CD4-positive, alpha-beta T cell treated with Interleukin-21 for 1 hour (primary cell): ENCODE measurements at places on chromosomes 6 and 20.
A peak's percentile ranks its signal among the peaks of the same experiment; 100 is the strongest.

GRCh38 chr6:166104107-166104506, 63.5 kb downstream of the TBXT start:
- DNase-seq: no peak

DNA sequence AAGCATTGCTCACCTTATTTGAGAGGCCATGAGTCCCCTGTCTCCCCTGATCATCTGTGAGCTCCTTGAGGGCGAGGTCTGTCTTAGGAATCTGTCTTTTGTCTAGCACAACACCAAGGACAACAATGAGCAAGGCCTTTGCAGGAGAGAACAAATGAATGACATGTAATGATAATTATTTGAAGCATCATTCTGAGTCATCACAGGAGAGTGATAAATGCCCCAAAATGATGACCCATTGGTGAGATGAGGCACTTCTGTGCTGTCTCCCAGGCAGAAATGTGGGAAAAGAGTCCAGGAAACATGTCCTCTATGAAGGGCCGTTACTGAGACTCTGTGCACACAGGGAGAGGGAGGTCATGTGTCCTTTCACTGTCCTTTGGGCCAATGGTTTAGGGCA, 105.2 kb upstream of the LRFN2 start:
- DNase-seq: no peak

DNA sequence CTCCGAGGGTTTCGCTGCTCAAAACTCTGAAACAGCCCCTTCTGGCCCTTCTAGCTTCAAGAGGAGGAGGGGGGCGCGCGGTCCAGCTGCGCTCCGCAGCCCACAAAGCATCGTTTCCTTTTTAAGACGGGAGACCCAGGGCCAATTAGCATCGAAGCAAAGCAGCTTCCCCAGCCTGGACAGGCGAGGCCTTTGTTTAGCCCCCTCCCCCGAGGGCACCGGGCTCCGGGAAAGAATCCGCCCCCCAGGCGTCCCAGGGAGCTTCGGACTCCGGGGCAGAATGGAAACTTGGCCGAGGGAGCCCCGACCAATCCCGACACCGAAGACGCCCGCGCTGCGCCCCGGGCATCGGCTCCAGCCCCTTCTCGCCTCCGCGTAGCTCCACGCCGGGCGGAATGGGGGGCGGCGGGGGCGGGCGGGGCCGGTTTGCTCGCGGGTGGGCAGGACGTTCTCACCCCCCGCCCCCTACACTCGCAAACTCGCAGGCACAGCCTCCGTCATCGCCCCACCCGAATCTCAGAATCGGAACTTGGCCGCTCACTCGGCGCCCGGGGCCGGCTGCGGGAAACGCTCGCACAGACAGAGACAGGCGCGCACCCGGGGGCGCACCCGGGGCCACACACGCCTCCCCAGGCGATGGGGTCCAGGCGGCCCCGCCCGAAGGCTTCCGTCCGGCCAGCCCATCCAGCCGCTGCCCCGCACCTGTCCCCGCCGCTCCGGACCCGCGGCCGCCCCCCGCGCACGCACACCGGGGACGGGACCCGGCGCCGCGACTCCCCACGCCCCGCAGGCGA, 628 bp downstream of the NKAIN4 start:
- no peak for DNase-seq

DNA sequence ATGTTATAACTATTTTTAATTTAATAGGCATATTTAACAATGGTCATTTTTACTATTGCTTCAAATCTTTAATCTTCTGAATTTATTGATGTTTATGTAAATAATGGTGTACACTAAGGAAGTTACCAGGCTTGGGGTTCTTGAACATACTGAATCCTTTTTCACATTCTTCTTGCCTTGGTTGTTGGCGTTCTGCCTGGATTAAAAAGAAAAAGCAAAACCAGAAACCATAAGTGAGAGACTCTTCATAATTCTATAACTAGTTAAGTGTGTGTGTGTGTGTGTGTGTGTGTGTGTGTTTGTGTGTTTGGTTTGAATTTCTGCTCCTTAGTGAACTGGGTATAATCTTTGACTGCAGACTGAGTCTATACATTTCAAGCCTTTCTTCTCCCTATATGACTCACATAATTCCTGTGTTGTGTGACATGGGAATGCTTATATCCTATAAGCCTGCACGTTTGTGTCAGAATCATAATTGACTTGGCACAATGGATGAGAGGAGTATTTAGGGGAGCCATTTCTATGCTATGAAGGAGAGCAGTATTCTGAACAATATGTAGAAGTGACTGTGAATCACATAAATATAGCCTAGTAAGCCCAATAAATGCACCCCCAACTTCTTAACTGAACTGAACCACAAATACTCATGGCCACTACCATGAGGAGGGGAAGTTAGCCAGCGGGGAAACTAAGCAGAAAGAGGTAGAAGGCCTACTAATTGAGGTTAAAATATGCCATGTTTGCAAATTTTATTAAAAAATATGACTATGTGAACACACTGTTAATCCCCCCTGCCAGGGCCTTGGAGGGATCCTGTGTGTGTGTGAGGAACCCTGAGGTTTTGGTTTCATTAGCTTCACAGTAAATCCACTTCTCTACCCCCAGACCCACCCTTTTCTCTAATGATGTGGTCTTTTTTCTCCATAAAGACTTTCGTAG, 425.5 kb downstream of the BCKDHB start:
- DNase-seq: no peak

DNA sequence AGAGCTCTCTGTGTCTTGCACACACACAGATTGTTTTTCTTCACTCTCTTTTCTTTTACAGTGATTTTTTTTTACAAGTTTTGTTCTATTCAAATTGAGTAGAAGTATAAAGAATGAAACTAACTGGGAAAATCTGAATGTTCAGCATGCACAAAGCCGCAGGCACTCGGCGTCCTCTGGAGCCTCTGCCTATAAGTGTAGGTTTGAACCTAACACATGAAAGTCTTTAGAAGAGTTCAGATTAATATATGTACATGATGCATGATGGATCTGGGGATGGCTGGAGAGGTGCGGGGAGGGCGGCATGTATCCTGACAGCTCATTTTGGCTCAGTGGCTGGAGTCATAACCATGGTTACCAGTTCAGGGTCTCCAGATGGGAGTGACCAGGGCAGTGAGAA, 301.1 kb upstream of the CDH4 start:
- DNase-seq: no peak

- DNase-seq: no peak
Observed at GRCh38 chr6:68040312-68040778, 594.7 kb upstream of the ADGRB3 start.

DNA sequence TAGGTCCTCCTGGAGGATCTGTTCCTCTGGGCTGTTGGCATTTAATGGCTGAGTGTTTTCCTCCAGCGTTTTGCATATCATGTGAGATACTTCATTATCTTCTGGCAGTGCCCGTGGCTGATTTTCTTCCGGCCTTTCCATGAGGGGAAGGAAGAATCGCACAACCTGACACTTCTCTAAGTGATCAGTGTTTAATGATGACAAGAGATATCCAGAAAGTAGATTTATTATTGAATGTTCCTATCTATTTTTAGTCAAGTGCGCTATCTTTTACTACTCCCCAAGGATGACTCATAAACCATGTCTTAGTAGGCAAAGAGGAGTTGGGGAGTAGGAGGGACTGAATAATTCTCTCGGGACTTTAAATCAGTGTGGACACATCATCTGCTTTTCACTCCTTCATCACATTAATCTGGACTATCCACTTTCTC, 149.7 kb downstream of the PLCB4 start:
- DNase-seq: no peak

DNA sequence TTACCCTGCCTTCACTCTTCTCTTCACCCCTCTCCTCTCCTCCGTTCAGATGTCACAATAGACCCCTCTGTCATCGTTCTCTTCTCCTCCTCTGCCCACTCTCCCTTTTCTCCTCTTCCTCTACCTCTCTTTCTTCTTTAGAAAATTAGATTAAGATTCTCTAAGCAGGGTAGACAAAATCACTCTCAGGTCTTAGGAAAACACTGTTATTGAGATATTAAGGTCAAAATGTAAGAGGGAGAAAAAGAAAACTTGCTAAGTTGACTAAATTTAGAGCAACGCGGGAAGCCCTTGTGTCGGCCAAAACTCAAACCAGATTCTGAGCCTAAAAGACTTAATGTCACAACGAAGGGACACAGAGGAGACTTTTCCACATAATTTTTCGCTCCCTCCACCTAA, 22.1 kb upstream of the ZNF184 start:
- no peak for DNase-seq

- no peak for DNase-seq
Observed at GRCh38 chr20:6916938-6917337, 149.5 kb downstream of the BMP2 start.

DNA sequence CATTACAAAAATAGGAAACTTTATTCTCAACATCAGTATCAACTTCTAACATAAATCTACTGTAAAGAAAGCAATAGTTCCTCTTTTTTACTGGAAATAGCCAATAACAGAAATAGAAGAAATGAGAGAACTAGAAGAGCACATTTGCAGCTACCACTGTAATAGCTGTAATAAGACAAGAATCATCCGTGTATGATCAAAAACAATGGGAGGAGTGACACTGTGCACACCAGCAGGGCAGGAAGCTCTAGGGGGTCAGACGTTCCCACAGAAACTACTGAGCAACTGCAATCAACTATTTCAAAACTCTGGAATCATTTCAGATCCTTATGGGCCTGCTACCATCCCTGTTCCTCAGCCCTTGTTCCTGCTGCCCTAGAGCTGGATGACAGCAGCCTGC, 43.7 kb downstream of the NINL start:
- DNase-seq: no peak

DNA sequence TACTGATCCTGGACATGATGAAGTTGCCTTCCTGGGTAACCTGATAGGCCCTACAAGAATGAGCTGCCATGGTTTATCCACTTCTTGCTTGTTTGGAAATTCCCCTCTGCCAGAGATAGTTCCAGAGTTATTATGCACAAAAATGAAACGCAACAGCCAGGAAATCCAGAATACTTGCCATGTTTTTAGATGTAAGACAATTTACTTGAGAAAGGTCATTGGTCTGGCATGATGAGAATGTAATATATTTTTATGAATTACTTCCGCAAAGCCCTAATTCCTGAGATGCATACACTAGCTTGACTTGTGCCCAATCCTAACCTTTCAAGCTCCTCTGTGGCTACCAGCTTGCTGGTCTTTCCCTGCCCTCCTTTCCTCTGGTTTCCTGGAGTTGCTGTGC, 27.9 kb upstream of the NT5E start:
- DNase-seq: no peak

DNA sequence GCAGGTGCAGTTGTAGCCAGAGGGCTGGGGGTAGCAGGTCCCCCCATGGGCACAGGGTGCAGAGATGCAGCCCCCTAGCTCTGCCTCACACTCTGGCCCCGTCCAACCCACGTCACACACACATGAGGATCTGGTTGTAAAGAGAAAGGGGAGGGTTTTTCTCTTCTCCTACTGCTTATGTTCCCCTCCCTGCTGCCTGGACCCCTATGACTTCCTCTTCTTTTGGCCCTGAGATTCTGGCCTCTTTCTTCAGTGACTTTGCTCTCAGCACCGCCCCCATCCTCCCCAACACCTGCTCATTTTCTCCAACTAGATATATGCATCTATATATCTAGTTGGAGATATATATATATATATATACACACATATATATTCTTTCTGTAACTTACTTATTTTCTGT, 9.7 kb downstream of the NOTCH4 start:
- no peak for DNase-seq

GRCh38 chr6:156825475-156825874, 48.3 kb downstream of the ARID1B start:
- no peak for DNase-seq

DNA sequence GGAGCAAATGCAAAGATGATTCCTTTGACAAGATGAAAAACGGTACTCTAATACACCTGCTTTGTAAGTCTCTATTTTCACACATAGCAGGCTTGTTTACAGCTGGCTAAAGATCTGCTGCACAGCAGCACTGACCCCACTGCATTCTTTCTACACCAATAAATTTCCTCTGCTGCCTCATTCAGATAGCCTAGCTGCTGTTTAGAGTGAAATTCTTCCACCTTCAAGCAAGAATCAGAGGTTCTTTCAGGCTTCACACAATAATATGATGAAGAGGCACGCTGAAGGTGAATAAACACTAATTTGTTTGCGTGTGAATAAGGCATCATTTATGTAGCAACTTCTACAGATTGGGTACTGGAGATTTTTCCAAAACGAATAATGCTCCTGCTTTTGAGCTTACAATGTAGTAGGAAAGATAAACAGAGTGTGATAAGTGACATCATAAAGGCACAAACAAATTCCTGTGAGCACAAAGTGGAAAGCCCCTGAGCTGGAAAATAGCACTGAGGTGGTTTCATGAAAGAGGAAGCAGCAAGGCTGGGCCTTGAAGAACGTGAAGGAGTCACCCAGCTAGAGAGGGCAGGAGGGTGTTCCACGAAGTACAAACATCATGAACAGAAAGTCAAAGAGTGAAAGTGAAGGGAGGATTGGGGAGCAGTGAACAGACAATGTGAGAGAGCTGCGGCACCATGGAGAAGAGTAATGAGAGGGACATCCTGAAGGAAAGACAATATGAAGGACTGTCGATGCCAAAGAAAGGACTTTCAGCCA, 543.4 kb downstream of the CD83 start:
- DNase-seq: peak; percentile 46

- no peak for DNase-seq
Observed at GRCh38 chr20:22561965-22562577, 22.3 kb downstream of the FOXA2 start.

DNA sequence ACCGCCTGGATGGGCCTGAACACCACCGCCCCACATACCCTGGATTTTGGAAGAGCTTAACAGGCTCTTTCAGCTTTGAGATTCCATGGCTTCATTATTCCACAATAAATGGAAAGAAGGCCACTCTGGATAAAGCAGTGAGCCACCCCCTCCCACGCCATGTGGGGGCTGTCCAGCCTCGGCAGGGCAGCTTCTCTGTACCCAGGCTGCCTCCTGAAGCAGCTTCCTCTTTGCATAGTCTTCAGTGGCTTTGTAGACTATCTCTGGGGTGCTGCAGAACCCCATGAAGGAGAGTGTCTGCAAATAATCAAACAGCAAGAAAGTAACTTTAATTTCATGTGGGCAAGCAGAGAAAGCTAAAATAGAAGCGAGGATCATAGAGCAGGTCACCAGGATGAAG, 96.6 kb upstream of the NXT1 start:
- DNase-seq: no peak

DNA sequence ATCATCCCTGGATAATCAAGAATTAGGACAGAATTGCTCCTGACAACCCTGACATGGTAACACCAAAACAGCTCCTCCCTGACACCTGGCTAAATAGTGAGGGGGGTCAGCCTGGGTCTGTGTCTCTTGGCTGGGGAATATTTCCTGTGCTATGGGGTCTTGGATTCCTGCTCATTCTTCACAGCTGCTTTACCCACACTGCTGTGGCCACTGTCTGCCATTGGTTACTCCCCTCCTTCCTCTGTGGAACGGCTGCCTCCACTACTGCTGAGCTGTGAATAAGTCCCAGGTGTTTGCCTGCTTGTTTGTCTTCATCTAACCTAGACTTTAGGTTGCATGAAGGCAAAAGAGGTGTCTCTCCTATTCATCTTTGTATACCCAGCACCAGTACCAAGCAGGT, 33.9 kb upstream of the TXLNB start:
- DNase-seq: no peak
